ENCODE measurements at places on chromosomes 12 and 14. TPM values are rescaled to one million over a fixed set of nuclear protein-coding genes. Genes with fewer than 3 reads are reported as not detected.

DNA sequence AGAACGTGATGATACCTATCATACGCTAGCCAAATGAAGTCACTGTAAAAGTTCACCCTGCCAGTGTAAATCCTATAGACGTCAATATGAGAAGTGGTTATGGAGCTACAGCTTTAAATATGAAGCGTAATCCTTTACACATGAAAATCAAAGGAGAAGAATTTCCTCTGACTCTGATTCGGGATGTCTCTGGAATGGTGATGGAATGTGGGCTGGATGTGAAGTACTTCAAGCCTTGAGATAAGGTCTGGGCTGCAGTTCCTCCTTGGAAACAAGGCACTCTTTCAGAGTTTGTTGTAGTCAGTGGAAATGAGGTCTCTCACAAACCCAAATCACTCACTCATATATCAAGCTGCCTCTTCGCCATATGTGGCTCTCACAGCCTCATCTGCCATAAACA lies 53.1 kb upstream of the NAP1L1 start:
- H3K4me1 ChIP-seq, result no peaks in the 10 kb centered on the region
- no peaks in the 10 kb centered on the region for H3K27me3 ChIP-seq
- no peak for DNase-seq
- H3K4me3 ChIP-seq, result no peak overlapping the region
- H3K27ac ChIP-seq, result no peak overlapping the region
- H3K36me3 ChIP-seq, result no peaks in the 10 kb centered on the region

GRCh38 chr14:94376976-94377865 lies 11.2 kb downstream of the SERPINA1 start:
- H3K4me3 ChIP-seq, result no peak overlapping the region
- peaks cover 16% of the 10 kb centered on the region for H3K4me1 ChIP-seq
- peaks cover 59% of the 10 kb centered on the region for H3K36me3 ChIP-seq
- H3K27ac ChIP-seq, result peak overlapping the region; percentile 38

DNA sequence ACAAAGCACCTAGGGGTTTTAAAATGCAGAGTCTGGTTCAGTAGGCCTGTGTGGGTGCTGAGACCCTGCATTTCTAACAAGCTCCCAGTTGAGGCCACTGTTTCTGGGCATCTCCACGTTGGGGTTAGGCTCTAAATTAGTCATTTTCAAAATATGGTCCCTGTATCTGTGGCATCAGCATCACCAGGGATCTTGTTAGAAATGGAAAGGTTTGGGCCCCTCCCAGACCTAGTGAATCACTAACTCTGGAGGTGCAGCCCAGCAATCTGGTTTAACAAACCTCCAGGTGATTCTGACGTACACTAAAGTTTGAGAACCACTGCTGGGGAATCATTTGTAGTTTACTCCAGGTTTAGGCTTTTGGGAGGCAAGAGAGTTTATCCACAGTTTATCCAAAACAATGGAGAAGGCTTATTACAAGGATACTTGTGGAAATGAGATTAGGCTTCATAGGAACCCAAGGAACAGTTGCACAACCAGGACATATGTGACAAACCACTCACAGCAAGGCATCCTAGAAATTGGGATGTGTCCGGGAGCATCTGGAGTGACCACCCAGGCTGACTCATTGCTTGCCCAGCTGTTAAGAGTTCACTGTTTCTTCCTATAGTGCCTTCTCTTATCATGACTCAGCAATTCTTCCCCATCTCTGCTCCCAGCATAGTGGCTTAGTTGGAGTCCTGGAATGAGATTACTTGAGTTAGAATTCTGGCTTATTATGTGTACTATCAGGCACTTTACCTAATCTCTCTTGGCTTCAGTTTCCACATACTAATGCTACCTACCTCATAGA lies 71.6 kb upstream of the STXBP6 start:
- H3K27ac ChIP-seq, result no peak overlapping the region
- no peaks in the 10 kb centered on the region for H3K27me3 ChIP-seq
- no peak for DNase-seq
- H3K4me1 ChIP-seq, result peaks cover 11% of the 10 kb centered on the region

DNA sequence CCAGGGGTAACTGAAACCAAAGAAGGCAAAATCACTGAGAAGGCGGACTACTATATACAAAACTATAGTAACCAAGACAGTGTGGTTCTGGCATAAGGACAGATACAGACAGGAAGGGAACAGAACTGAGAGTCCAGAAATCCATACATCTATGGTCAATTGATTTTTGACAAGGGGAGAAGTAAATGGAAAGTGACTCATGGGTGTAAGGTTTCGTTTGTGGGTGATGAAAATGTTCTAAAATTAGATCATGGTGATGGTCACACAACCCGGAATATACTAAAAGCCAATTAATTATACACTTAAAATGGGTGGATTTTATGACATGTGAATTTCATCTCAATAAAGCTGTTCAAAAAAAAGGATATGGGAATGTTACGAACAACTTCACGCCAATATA lies 18.7 kb downstream of the ANGEL1 start:
- DNase-seq, result no peak
- H3K4me1 ChIP-seq, result no peaks in the 10 kb centered on the region
- no peak overlapping the region for H3K4me3 ChIP-seq

- DNase-seq, result peak; percentile 16
- H3K4me3 ChIP-seq, result no peak overlapping the region
- no peaks in the 10 kb centered on the region for H3K4me1 ChIP-seq
These were observed 22.8 kb upstream of the FBXO34 start for GRCh38 chr14:55248411-55248810.

DNA sequence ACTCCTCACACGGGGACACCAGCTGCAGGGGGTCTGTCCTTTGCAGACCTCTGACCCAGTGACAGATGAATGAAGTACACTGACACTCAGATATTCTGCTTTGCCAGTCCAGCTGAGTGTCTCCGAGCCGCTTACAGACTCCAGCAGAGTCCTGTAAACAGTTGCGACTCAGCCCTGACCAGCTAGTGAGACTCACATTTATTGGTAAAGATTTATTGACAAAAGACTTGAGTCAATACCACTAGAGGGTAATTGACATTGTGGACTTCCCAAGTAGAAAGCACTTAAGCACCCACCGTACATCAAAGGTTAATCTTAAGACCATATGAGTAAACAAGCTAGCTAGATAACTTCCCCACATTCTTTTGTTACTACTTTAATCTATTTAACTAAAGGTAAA lies 9.8 kb upstream of the FKBP4 start:
- H3K36me3 ChIP-seq, result no peaks in the 10 kb centered on the region
- no peak overlapping the region for H3K4me3 ChIP-seq
- peaks cover 11% of the 10 kb centered on the region for H3K27me3 ChIP-seq
- no peak for DNase-seq
- no peak overlapping the region for H3K27ac ChIP-seq

- no peak overlapping the region for H3K27ac ChIP-seq
- no peaks in the 10 kb centered on the region for H3K27me3 ChIP-seq
- no peak overlapping the region for H3K4me3 ChIP-seq
- no peaks in the 10 kb centered on the region for H3K36me3 ChIP-seq
These were observed 17.1 kb upstream of the MDM1 start for GRCh38 chr12:68349220-68349621.

DNA sequence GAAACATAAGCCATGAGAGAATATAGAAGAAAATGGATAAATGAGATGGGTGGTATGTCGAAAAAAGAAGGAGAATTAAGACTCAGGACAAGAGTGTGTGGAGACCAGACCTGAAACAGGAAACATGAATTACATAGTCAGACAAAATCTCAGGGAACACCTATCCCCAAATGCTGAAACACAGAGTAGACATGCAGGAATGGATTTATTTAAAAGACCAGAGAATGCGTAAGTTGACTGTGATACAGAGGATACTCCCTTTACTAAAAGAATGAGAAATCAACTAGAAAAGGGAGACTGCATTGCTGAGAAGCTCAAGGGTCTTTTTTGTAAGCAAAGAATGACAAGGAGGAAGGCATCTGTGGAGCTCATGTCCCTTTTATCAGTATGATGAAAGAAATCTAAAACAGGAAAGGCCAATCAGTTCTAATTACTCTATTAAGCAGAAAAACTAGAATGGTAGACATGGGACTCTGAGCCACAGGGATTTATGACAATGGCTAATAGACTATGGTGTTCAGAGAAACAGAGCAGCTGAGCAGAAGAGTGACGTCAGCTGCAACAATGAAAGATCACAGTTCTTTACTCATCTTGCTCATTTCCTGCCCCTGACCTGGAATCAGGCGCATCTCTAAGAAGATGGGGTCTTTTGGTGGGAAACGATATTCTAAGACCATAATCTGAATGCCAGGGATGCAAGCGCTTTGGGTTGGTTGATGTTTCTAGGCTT lies 138.9 kb upstream of the DHRS4 start:
- DNase-seq, result no peak
- H3K27me3 ChIP-seq, result no peaks in the 10 kb centered on the region
- H3K27ac ChIP-seq, result no peak overlapping the region
- no peaks in the 10 kb centered on the region for H3K4me1 ChIP-seq
- H3K36me3 ChIP-seq, result no peaks in the 10 kb centered on the region

GRCh38 chr14:20830831-20831230 lies 28.2 kb upstream of the RNASE1 start:
- H3K4me3 ChIP-seq, result no peak overlapping the region
- H3K36me3 ChIP-seq, result no peaks in the 10 kb centered on the region
- no peaks in the 10 kb centered on the region for H3K27me3 ChIP-seq
- peaks cover 17% of the 10 kb centered on the region for H3K4me1 ChIP-seq
- DNase-seq, result no peak
- no peak overlapping the region for H3K27ac ChIP-seq

DNA sequence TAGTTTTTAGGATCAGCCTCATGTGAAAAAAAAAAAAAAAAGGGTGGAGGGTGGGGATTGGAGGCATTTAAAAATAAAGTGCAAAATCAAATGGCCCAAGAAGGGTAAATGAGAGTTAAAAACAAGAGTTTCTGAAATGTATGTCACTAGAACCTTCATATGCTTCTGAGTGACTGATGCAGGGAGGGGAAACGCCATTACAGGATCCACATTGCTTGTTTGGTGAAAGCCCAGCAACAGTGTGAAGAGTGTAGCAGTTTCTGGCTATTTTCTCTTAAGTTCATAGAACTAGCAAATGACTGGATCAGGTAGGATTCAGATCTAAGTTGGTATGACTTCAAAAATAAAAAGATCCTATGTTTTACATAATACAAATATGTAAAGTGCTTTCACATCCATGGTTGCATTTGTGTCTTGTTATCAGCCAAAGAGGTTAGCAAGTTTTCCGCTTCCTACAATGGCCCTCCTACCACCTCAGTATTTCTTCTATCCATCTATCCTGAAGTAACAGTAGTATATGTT lies 2.9 kb downstream of the CHPT1 start:
- H3K27me3 ChIP-seq, result no peaks in the 10 kb centered on the region
- peaks cover 57% of the 10 kb centered on the region for H3K4me1 ChIP-seq
- peak overlapping the region; percentile 3 for H3K27ac ChIP-seq
- H3K36me3 ChIP-seq, result peaks cover 7% of the 10 kb centered on the region
- DNase-seq, result no peak
- H3K4me3 ChIP-seq, result no peak overlapping the region

GRCh38 chr14:68841016-68841809 lies 48.3 kb upstream of the ZFP36L1 start:
- peaks cover 3% of the 10 kb centered on the region for H3K4me1 ChIP-seq
- DNase-seq, result no peak
- no peak overlapping the region for H3K27ac ChIP-seq
- H3K4me3 ChIP-seq, result no peak overlapping the region
- no peaks in the 10 kb centered on the region for H3K27me3 ChIP-seq

Gene PTPRQ
- not detected for polyA plus RNA-seq

Gene TBX3
- 0.04 TPM for polyA plus RNA-seq

Gene HHIPL1
- 0.09 TPM for polyA plus RNA-seq

Gene RNASE7
- polyA plus RNA-seq, result not detected
